ENCODE measurements at places on chromosomes 6 and 20.

- DNase-seq: no peak
These were observed 142.6 kb downstream of the ARHGAP18 start for GRCh38 chr6:129567374-129567773.

GRCh38 chr20:21397341-21398108 is at the start of gene NKX2-4:
Gene NKX2-4, minus strand, starts transcription at chr20:21397526. Its CDS starts 127 bp downstream, at chr20:21397399.
- DNase-seq: no peak

DNA sequence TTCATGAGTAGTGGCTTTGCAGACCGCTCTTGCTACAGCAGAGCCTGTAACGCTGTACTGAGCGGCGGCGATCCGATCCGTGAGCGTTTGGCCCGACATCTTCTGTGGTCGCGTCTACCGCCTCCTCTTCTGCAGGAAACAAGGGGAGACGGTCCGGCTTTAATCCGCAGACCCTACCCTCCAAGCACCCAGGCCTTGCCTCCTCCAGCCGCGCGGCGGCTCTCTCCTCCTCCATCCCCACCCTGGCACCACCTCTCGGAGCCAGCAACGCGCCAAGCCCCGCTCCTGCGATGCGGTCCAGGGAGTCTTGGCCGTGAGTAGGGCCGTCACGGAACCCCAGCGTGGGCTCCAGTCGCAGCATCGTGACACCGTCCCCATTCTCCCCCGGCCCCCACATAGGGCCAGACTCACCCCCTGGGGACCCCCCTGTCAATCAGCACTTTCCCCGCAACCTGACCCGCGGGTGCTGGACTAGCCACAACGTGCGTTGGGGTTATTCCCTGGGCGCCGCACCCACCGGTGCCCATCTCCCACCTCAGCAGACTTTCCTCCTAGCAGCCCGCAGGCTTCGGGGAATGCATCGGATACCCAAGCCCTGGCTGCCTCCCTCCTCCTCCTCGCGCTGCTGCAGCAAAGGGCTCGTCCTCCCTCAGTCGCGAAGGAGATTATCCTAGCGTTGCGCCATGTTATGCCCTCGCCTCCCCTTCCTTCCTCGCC is 914 bp downstream of the SNAP91 start:
- peak; percentile 1 for DNase-seq

DNA sequence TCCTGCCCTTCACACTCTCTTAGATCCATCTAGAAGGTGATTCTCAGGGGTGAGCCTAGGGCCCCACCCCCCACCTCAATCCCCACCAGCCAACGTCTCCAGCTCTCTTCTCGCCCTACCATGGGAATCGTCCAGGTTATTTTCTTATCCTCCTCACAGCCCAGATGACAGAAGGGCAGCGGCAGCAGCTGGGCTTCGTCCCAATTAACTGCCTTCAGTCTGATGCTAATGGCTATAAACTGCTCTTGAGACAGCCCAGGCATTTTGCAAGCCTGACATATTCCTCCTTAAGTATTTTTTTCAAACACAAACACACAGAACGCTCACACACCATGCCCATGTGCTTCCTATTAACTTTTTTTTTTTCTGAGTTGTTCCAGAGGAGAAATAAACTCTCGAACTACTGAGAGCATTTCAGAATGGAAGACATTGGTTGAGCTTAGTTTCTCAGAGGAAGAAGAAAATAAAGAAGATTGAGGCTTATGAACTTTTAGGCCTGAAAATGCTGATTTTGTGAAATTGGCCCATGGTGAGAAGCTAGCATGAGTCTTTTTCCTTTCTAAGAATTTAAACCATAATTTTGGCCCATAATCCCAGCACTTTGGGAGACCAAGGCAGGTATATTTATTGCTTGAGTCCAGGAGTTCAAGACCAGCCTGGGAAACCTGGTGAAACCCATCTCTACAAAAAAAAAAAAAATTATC is 124.6 kb downstream of the EYA2 start:
- peak; percentile 6 for DNase-seq

DNA sequence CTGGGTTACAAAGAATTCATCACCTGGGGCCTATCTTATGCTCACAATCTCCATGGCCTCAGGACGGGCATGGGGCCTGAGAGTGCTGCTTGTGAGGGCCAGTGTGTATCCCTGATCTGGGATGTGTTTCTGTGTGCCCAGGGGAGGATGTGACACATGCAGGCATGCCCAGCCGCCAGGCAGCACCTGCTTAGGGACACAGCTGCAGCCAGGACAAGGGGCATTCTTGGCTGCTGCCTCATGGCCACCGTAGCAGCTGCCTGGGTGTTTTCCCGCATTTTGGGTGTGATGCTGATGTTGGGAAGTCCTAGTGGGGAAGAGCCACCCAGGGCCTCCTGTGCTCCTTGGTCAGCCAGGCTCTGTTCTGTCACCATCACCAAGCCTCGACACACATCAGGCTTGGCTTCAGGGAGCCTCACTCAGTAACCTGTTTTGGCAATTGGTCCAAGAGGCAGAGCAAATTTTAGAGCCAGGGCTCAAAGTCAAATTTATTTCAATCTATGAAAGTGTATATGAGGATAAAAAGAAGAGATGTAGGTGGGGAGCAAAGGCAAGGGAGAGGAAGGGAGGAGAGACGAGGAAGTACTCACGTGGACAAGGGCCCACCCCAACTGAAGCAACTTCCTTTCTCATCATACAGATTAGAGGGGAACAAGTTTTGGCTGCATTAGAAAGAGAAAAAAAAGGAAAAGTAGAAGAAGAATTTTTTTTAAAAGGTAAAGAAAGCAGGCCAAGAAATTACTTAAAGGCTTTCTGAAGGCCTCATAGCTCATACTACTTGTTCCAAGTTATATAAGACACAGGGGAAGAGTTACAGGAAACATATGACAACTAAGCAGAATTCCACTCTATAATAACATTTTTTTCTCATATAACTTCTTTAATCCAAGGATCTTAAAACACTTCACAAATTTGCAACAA is 269.9 kb upstream of the SUPT3H start:
- DNase-seq: no peak

Measured in mesenchymal stem cell (in vitro differentiated cells and primary cell).